NB4 (cell line): ENCODE measurements at places on chromosomes 7 and 10.

- DNase-seq, result no peak
Observed at GRCh38 chr7:147276783-147277370, 1160.3 kb downstream of the CNTNAP2 start.

DNA sequence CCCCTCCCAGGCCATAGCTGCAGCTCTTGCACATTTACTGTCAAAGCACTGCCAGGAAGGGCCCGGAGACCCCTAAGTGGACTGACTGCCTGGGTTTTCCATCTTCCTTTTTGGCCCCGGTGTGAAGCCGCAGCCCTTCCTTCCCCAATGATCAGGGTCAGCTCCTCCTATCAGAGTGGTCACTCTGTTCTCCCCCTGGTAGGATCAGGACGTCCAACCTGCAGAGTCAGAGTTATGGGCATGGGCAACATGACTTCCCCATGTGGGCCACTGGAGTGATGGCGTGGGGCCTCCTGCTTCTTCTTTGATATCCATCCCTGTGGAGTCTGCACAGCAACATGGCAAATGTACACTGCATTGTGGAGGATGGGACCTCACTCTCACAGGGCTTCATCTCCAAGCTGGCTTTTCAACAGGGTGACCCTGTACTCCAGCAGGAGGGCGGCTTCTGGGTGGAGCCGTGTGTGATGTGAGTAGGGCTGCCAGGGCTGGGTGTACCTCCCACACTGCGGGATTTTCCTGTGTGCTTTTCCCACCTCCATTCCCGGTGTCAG, 6.4 kb upstream of the RAMP3 start:
- DNase-seq, result no peak

- no peak for DNase-seq
Observed at GRCh38 chr10:11425296-11425610, 186.2 kb downstream of the USP6NL start.

DNA sequence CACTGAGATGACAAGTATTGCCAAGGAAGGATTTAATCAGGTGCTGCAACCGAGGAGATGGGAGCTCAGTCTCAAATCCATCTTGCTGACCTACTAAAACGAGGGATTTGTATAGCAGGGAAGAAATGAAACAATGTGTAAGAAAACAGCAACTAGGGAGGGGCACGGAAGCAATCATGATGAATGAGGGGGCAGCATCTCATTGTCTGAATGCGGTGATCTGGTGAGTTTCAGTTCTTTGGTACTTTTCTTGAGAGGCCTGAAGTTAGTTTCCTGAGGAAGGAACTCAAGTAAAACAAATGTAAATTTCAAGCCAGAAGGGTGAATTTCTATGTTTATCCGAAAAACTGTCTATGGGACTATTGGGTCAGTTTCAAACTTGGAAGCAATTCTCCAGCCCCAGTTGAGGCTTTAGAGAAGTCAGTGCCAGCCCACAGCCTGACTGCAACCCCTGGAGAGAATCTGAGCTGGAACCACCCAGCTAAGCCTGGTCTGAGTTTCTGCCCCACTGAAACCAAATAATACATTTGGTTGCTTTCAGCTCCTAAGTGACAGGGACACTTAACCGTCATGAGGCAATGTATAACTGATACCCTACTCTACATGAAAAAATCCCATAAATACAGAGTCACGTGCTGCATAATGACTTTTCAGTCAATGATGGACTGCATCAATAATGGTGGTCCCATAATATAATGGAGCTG, 45.8 kb upstream of the TNS3 start:
- no peak for DNase-seq

- DNase-seq, result no peak
Observed at GRCh38 chr7:86760236-86760635, 116.5 kb downstream of the GRM3 start.

GRCh38 chr7:92276460-92276864, 30.7 kb downstream of the ANKIB1 start:
- DNase-seq, result no peak

DNA sequence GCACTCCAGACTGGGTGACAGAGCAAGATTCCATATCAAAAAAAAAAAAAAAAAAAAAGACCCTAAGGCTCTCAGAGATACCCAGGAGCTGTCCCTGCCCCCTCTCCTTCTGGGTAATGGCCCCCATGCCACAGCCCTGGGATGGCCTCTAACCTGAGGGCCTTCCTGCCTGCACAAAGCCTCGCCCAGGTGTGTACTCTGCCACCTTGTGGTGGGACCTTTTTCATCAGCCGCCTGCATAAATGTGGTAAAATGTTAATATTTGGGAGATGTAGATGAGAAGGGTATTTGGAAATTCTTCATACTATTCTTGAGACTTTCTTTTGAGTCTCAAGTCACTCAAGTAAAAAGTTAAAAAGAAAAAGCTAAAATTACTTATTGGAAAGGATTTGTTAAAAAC, 46.3 kb upstream of the RNF216 start:
- peak; percentile 55 for DNase-seq

DNA sequence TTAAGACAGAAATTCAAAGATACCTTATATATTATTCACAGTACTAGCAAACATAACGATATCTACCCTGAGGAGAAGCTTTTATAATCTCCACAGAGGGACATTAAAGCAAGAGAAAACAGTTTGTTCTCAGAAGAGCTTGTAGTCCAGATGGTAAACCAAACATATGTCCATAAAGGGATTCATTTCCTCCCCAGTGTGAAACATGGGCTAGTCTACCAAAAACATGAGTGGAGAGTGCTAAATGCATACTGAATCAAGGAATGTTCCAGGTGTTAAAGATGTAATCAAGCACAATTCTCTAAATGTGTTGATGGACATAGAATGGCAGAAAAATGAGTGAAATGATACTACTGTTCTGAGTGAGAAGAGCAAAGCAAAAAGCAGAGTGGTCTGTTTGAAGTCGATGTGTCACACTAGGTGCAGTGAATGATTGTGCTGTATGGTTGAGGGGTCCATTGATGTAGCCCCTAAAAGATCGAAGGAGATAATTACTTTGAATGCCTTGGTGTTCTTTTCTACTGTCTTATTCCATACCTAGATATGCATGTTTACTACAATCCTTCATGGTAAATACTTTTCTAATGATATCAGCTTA, 25.3 kb downstream of the BCAP29 start:
- no peak for DNase-seq

GRCh38 chr7:33185786-33186185, 56.4 kb downstream of the BBS9 start:
- DNase-seq, result peak; percentile 70

DNA sequence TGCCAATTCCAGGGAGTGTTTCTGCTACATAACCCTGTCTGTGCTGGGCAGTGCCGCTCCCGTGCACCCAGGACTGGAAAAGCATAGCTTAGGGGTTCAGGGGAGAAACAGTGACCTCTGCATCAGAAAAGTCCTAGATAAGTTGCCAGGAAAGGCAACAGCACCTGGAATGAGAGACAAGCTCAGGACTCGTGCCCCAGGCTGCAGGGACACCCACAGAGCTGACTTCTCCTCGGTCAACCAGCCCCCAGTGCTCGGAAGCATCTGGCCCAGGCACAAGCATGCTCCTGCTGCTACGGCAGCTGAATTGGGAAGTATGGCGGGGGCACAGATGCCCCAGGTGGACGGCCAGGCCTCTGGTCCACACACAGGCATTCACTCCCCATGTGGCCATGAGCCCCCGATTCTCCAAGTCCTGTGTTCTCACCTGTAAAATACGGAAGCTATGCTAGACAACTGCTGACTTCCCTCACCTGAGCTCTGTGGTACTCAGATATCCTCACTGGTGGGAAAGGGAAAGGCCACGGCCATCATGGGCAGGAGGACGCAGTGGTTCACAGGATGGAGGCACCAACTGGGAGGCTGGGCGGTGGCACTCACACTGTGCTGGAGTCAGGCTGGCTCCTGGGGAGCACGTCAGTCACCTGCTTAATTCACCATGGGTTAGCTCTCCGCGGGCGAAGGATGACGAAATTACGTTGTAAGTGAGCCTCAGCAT, 220.5 kb downstream of the PTPRN2 start:
- DNase-seq, result no peak

GRCh38 chr7:3260401-3260715, 40.7 kb upstream of the SDK1 start:
- peak; percentile 23 for DNase-seq

DNA sequence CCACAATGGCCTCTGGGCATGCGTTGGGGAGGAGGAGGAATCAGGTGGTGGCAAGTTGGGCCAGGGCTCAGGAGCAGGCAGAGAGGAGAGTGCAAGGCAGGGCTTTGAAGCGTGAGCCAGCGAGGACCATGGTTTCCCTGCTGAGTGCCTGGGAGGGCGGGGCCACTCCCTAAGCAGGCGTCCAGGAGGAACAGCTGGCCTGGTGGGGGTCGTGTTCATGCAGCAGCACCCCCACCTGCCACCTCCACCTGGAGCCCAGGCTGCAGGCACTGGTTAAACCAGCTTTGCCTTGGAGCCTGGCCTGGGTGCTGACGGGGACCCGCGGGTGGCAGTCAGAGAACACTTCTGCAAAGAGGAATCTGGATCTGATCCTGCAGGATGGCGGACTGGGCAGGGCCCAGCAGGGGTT, 24.2 kb upstream of the AQP1 start:
- no peak for DNase-seq

DNA sequence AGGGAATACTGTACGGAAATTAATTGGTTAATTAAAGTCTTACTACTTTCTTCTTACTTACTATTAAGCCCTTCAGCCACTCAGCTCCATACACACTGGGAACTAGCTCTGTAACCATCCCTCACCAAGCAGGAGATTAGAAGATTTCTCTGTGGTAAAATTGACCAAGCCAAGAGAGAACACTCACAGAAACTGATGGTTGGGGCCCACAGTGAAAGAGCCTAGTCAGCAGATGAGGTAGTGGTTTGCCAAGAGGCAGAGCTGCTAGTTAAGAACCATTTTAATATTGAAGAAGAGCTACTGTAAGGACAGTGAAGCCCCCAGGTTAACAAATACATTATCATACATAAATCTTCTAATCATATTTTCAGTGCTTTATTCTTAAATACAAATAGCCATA, 21.8 kb upstream of the C10orf53 start:
- DNase-seq, result no peak

GRCh38 chr7:36683695-36684357, 40.5 kb downstream of the AOAH start:
- no peak for DNase-seq

- DNase-seq, result no peak
Observed at GRCh38 chr7:140661124-140661523, 11.6 kb upstream of the ADCK2 start.

DNA sequence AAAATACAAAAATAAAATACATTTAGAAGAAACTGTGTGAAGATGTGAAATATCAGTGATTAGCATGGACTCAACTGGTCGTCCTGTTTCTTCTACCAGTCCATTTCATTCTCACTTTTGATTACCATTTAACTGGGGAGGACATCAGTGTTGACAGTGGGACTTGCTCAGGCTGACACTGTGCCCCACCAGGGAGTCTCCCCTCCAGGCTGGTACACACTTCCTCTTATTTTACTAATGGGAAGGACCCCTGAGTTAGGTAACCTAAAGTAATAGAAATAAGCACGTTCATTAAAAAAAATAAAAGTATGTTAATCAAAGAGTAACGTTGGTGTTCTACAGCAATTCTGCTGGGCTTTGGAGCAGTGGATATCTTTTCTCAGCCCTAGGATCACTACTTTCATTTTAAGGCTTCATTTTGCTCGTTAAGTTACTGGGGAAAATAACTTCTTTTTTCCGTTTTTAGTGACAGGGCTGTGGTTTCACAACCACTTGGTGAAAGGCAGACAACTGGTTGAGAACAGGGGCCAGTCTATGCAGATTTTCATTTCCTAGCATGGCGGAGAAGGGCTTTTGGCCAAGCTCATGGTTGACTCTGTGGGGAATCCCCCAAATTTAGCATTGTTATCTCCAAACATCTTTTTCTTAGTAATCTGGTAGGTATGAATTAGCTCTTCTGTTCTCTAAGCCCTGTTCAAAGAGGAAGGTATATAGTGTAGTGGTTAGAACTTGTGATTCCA, 2.1 kb downstream of the SNX10 start:
- DNase-seq, result peak; percentile 89

- DNase-seq, result no peak
Observed at GRCh38 chr10:6786579-6787031, 206.5 kb upstream of the PRKCQ start.

DNA sequence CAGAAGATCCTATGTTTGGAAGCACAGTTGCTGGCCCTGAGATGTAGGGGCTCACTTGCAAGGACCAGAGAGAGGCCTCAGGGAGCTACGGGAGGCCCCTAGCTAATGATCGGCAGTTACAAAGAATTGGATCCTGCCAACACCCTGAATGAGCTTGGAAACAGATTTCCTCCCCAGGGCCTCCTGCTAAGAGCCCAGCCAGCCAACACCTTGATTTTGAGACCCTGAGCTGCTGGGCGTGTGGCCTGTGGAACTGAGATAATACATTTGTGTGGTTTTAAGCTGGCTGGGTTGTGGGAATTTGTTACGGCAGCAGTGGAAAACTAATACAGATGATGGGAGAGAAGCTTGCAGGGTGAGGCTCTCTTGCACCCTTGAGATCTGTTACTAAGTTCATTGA, 3.9 kb downstream of the DOCK1 start:
- no peak for DNase-seq

DNA sequence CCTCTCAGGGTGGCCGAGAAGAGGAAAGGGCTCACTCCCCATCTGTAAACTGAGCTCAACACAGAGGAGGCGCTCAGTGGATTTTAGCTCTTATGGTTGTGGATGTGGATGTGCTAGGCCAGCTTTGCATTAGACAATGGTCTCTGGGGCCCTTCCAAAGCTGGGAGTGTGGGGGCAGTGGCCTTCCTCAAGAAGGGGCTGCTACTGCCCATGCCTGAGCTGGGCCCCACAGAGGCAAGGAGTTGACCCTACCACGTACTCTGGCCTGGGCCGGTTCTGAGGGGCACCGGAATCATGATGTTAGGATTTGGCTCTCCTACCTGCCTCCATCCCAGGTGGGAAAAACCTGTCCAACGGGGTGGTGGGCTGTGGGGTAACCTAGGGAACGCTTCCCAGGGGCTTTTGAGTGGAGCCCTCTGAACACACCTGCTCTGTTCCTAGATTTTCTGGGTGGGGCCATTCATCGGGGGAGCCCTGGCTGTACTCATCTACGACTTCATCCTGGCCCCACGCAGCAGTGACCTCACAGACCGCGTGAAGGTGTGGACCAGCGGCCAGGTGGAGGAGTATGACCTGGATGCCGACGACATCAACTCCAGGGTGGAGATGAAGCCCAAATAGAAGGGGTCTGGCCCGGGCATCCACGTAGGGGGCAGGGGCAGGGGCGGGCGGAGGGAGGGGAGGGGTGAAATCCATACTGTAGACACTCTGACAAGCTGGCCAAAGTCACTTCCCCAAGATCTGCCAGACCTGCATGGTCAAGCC, 11.5 kb downstream of the AQP1 start:
- DNase-seq, result no peak

DNA sequence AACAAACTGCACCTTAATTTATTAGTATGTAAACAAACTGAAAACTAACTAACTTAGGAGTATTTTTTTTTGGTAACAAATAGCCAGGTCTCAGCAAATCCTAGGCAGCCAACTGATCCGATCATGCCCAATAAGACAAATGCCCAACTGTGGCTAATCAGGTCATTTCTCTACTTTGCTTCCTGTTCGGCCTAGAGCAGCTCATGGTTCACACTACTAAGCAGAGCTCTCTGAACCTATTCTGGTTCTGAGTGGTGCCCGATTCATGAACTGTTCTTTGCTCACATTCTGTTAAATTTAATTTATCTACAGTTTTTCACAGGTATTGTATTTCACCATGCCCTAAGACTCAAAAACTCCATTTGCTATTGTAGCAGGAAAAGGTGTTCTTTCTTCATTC, 55.1 kb downstream of the CCDC3 start:
- no peak for DNase-seq

GRCh38 chr7:76108540-76109233, 60.8 kb downstream of the MDH2 start:
- no peak for DNase-seq

- DNase-seq, result no peak
Observed at GRCh38 chr10:129605266-129605985, 138.4 kb downstream of the MGMT start.
